ENCODE measurements at places on chromosomes 11 and 22.

DNA sequence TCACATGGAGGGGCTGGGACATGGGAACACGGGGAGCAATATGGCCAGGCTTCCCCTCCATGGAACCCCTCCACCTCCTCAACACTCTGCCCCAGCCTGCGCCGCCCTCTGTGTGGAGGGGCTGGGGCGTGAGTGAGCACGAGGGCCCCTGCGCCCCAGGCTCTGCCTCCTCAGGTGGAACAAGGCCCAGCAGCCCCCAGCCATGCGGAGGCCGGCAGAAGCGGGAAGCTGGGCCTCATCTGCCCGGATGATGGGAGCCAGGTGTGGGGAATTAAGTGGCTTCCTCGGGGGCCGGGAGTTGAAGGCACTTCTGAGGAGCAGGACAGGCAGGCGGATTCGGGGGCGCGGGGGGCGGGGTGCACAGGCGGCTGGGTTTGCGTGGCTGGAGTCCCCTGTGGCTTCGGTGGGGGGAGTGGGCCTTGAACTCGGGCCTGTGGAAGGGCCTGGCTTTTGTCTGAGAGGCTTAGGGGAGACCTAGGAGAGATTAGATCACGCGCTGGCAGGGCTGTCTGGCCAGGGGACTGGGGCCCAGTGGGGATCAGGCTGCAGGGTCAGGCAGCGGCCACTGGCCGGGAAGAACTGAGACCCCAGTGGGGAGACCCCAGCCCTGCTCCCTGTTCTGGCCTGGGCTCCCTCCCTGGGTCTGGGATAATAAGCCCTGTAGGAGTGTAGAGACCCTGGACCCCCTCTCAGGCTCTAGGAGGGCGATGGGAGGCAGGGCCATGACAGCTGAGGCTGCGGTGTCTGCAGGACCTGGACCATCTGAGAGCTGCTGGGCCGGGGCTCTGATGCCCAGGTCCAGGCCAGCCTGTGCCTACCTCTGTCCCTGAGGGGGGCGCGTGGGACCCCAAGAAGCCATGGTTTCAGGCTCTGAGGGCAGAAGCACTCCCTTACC lies 13.3 kb downstream of the PRR33 start:
- no peak for DNase-seq

DNA sequence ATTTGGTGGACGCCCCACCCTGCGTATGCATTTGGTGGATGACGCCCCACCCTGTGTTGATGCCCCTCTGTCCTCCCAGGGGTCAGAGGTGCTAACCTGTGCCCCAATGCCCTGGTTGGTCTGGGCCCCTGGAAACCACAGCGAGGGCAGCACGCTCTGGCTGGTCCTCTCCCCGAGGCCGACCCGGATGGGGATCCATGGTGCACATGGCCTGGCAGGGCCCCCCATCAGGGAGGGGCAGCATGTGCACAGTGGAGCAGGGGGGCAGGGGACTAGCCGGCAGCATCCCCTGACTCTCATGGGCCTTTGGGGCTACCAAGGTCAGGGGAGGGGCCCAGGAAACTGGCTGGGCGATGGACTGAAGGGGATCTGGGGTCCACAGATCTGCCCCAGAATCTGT lies 7.6 kb upstream of the MUC5AC start:
- no peak for DNase-seq

- no peak for DNase-seq
Observed at GRCh38 chr11:61511383-61511782, 2.8 kb downstream of the LRRC10B start.

DNA sequence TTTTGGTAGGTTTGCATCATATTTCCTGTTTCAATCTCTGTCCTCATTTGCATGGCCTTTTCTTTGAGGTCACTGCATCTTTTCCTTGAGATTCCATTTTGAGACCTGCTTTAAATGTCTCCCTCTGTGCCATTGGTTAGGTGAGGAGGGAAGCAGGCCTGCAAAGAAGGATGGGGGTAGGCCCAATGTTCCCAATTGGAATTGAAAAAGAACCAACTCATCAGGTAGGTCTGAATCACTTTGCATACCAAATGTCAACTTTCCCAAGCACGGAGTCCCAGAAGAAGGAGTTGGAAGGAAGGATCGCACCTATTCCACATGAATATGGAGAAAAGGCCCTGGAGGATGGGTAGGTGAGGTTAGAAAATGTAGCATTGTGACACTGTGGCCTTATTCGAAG lies 318.5 kb downstream of the BLID start:
- DNase-seq: no peak

- DNase-seq: no peak
Observed at GRCh38 chr11:64850979-64851567, 6.6 kb upstream of the CDC42BPG start.

DNA sequence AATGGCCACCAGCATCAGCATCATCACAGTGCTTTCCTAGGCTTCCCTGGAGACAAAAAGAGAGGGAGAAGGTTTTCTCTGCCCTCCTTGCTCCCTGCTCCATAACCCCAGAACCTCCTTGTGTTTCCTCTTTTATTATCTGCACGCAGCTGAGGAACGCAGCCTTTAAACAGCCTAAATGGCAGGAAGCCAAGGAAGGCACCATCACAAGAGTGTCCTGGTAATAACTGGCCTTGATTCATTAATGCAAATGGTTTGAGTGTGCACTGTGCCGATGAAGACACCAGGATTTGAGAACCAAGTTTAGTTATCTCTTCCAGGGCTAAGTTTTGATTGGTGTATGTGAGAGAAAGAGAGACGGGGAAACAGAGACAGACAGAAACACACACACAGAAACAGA lies 29.4 kb upstream of the DRD2 start:
- no peak for DNase-seq

- no peak for DNase-seq
Observed at GRCh38 chr11:105937331-105937730, 84.7 kb downstream of the MSANTD4 start.

DNA sequence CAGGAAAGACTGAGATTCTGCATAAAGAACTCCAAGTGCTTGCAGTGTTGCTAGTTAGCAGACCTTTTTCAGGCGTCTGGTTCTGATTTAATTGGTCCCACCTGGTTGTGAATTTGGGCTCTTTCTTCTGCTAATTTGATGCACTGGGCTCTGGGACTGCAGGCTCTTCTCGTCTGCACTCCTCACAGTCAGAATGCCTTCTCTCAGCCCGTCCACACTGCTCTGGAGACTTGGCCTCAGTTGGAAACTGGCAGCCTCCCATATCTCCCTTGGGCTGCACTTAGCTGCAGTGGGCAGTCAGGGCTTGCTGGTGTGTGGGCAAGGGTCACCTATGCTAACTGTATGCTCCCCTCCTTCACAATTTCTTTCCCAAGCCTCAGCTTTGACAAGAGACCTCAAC lies 1.5 kb downstream of the TRIM6 start:
- DNase-seq: no peak

DNA sequence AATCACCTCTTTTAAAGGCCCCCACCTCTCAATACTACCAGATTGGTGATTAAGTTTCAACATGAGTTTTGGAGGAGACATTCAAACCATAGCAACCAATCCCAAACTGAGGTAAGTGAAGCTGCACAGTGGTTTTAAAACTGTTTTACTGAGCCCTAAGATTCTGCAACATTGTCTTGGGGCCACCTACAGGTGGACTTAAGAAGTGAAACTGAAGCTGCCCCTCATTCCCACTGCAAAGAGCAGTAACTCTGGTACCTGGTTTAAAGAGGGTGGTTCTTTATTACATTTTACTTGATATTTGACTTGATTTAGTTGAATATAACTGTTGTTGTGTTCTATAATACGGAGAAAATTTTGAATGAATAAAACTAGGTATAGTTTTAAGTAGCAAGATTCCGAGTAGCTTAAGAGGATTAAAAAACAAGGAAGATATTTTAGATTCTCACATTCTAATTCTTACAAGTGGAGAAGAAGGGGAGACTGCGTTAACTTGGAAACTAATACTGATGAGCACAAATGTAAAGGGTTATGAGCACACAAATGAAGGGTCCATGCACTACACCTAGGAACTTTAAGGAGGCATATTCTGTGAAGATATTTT lies 26.7 kb downstream of the SYT9 start:
- DNase-seq: no peak

GRCh38 chr11:134544095-134544815 lies 132.2 kb upstream of the B3GAT1 start:
- no peak for DNase-seq

DNA sequence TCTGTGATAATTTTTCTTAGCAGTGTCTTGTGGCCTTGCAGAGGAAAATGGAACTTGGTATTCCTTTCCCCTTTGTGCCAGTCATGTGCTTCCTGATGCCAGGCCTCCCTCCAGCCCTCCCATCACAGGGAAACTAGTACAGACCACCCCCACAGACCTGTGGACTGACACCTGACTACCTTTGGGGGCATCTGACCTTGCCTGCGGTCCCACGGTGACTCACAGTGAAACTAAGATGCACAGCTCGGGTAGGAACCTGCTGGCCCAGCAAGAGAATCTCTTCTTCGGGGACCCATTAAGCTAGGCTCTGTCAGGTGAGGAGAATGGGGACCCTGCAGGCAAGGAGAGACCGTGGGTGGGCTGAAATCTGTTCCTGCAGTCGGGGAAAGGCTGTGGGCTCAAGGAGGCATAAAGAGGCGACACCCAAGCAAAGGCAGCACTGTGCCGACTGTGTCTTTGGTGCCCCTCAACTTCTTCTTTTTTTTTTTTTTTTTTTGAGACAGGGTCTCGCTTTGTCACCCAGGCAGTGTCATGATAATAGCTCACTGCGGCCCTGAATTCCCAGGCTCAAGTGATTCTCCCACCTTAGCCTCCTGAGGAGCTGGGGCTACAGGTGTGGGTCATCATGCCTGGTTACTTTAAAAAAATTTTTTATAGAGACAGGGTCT lies 20.8 kb upstream of the PEX26 start:
- DNase-seq: no peak

GRCh38 chr11:44973632-44974401 lies 23.1 kb upstream of the TP53I11 start:
- no peak for DNase-seq

- DNase-seq: no peak
Observed at GRCh38 chr22:37178350-37179125, 9.5 kb downstream of the C1QTNF6 start.

DNA sequence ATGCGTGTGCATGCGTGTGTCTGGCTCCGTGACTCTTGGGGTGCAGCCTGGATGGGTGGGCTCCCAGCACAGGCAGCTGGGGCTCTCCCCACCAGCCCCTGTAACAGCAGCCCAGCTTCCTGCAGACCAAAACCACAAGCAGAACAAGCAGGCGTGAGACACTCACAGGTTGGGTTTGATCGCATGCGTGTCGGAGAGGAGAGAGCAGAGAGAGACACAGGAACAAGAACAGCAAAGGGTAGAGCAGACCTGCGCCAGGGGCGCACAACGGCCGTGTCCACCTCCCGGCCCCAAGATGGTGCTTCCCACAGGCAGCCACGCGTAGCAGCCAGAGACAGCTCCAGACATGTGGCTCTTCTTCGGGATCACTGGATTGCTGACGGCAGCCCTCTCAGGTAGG lies at the start of gene CD6:
TSS of gene CD6 (plus strand) at position 161 of the 400 bp plus-strand sequence. CDS start at position 347, 186 bp downstream.
- DNase-seq: no peak

DNA sequence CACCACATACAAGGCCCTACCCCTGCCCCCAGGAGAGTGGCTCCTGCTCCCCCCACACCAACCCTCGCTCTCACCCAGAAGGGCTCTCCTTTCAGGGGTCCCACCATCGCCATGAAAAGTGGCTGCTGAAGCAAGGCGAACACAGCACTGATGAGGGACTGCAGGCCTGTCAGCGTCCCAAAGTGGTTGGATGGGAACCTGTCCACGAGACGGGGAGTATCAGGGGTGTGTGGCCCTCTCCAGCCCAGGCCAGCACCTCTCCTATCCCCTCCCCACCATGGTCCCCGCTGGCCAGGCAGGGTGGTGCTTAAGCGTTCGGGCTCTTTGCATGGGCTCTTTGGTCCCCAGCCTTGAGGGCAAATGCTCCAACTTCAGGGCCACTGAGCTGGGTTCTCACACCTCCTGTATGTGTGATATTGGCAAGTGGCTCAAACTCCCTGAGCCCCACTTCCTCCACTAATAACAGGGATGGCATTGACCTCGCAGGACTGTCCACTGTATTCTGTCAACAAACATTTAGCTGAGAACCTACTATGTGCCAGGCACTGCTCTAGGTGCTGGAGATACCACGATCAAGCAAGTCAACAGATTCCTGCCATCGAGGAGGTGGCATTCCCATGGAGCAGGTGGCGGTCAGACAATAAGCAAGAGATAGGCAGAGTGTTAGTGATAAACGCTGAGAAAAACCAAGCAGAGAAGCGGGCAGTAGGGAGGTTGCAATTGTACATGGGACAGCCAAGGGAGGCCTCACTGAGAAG lies 26.9 kb downstream of the RTN4RL2 start:
- no peak for DNase-seq

DNA sequence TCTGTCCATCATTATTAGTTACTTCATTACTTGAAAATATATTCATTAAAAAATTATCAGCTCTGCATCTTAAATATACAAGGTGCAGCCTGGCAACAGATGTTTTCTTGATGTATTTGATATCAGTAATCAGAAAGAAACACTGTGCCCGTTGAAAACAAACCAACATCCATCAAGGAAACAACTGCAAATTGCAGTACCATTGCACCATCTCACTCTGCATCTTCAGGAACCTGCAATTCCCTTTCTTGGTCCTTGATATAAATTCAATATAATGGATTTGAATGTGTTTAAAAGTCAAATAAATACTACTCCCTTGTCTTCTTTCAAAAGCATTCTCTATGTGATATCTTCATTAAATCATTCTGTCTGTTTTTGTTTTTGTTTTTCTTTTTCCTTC lies 1131.2 kb downstream of the FAM181B start:
- no peak for DNase-seq

GRCh38 chr22:26648011-26648497 lies 9.3 kb upstream of the MIAT start:
- DNase-seq: peak; percentile 87

DNA sequence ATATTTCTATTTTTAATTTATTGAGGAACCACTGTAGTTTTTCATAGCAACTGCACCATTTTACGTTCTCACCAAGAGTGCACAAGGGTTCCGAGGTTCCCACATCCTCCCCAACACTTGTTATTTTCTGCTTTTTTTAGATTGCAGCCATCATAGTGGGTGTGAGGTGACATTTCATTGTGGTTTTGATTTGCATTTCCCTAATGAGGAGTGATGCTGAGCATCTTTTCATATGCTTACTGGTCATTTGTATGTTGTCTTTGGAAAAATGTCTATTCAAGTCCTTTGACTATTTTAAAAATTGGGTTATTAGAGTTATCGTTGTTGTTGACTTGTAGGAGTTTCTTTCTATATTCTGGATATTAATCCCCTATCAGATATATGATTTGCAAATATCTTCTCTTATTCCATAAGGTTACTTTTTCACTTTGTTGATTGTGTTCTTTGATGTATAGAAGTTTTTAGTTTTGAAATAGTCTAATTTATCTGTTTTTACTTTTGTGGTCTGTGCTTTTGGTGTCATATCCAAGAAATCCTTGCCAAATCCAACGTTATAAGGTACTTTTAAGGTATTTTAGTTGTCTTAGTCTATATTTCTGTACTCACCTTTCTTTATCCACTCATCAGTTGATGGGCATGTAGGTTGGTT lies 9.0 kb downstream of the NEAT1 start:
- no peak for DNase-seq

DNA sequence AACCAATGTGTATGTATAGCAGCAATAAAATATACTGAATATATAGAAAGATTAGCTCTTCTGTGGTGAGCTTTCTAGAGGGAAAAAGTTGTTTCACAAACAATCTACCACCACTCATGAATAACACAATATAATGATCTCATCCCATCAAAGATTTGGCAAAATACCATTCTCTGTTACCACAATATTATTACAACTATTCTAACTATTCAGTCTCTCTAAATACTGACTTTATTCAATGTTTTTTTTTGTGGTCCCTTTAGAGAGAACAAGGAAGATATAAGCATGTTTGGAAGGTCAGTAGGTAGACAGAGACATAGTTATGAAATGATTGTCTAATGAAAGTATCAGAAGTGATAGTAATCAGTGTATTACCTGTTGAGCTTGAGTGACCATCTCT lies 7.8 kb downstream of the CCDC90B start:
- DNase-seq: no peak

GRCh38 chr11:112724496-112724790 lies 236.8 kb upstream of the NCAM1 start:
- DNase-seq: no peak

Data from NCI-H510A (cell line).